ENCODE measurements at places on chromosomes 3 and 15.

DNA sequence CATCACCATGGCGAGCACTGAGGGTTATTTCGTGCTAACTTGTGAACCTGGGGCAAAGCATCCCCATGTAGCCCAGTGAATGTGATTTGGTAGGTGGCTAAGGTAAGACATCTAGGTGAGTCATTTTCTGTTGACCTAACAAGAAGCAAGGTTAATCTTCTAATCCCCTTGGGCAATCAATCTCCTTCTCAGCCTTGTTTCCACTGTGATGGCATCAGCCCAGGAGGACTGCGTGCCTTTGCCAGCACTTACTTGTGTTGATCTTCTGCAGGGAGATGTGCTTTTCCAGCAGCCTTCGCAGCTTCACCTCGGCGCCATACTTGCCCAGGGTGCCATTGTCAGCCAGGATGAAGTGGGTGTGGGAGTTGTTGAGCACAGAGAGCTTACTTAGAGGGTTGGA is 35.7 kb downstream of the TRPM1 start:
- DNase-seq, result no peak

- DNase-seq, result no peak
Measured at GRCh38 chr3:134883697-134884385, 88.8 kb downstream of the EPHB1 start.

DNA sequence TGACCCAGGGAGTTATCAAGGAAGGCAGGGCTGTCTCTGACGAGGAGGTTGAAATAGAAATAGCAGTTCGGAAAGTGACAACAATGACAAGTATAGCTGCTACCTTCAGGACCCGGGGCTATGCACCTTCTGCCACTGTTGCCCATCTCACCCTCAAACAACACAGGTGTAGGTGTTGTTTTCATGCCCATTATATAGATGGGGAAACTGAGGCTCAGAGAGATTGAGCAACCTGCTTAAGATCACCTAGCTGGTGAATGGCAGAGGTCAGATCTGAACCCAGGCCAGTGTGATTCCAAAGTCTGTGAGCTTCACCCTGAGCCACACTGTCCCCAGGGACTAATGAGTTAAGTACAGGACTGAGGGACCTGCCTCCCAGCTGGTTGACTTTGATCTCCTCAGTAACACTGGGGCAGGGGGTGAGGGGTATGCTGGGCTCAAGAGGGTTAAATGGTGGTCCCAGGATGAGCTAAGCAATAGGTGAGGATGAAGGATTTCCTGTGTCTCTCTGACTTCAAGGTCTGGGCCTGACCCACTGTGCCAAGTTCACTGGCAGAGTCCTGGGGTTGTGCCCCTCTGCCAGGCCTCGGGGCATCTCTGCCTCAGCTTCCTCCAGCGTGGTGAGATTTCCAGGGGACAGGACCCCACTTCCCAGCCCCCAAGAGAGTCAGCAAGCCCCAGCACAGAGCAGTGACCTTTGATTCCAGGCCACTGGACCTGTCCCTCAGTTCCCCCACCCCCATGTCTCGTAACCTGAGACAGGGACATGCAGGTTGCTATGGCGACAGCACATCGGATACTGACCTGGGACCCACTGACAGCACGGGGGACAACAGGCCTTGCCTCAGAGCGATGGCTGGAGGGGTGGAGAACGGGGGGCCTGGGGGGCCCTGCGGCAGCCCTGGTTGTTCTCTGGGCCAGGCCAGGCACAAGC is 35.0 kb downstream of the ATP2B2 start:
- no peak for DNase-seq

DNA sequence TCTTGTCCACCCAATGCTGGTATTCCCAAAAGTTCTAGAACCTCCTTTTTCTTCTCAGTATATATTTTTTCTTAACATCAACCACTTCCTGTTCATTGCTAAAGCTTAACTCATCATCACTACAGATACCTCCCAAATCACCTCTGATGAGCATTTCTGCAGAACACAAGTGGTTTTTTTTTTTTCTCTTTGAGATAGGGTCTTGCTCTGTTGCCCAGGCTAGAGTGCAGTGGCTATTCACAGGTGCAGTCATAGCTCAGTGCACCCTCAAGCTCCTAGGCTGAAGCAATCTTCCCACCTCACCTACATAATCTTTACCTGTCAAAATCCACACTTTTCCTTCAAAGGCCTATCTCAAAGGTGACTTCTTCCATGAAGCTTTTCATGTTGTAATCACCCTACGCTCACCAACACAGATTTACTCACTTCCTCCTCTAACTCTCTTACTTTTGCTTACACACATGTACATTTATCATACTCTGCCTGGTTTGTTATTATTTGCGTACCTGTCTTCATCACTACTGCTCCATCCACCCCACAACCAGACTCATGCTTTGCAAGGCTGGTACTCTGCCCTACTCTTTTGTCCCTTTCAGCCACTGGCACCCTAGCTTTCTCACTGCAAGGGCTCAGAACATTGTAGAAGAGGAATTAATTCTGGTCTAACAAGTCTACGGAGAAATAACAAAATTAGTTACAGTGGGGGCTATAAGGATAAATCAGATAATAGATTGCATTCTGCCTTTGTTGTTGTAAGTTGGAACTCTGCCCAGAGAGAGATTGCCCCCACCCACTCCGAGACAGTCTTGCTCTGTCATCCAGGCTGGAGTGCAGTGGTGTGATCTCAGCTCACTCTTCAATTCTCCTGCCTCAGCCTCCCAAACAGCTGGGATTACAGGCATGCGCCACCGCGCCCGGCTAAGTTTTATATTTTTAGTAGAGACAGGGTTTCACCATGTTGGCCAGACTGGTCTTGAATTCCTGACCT is 27.5 kb downstream of the HERC1 start:
- DNase-seq, result no peak

DNA sequence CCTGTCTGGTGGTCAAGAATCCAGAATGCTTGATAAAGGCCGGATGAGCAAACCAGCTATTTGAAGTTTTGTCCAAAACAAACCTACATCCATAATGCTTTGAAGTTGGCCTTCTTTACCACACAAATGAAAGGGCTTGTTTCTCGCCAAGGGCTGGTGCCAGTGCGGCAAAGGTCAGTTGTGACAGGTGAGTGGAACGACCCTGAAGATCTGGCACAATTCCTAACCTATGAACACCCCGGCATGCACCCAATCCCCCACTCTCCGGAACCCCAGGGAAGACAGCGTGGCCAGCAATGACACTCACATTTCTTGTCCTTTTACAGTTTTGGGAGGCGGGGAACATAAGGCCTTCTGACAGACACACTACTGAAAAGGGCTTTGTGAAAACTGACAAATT is 90.6 kb downstream of the ATP10A start:
- DNase-seq, result no peak

GRCh38 chr3:184289426-184289938 is 9.6 kb upstream of the PSMD2 start:
- peak; percentile 76 for DNase-seq

DNA sequence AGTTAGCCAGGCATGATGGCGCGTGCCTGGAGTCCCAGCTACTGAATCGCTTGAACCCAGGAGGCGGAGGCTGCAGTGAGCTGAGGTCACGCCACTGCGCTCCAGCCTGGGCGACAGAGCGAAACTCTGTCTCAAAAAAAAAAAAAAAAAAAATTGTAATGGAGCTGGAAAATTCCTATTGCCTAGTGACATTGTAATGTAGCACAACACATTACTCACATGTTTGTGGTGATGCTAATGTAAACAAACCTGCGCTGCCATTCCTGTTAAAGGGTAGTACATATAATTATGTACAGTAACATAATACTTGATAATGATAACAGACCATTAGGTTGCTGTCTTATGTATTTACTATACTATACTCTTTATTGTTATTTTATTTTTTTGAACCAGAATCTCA is 39.1 kb downstream of the KNL1 start:
- DNase-seq, result no peak

DNA sequence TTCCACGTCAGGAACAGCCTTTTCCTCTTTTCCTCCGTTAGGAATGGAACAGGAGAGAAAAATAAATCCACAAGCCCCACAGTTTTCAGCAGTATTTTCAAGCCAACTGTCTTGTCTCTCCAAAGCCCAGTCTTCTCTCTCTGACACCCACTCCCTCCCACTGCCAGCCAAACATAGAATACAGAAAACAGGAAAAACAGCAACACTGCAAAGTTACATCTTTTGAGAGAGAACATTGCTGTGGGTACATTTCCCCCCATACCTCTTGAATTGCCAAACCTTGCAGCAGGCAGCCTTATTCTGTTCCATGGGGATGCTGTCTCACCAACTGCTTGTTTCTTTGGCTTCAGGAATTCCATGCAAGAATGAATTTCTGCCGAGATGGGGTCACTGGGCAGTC is 355.7 kb upstream of the UMPS start:
- DNase-seq, result no peak

- DNase-seq, result no peak
Measured at GRCh38 chr3:12830785-12831156, 10.6 kb downstream of the RPL32 start.

DNA sequence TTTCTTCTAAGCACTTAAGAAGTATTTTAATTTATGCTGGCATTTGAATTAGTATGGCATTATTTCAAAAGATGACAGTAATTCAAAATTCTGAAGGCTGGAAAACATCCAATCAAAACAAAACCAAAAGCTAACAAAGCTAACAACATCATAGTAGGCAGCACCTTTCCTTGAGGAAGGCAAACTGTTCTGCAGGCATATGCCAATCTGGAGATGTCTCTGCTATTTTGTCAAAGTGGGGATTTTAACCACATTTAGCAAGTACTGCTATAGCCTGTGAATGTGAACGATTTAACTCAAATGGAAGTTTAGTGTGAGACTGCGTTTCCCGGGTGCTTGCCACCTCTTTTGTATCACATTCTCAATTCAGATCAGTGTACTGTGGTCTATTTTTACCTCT is 16.7 kb upstream of the GABRA5 start:
- DNase-seq, result no peak

- DNase-seq, result no peak
Measured at GRCh38 chr3:15977090-15977489, 179.3 kb upstream of the ANKRD28 start.

DNA sequence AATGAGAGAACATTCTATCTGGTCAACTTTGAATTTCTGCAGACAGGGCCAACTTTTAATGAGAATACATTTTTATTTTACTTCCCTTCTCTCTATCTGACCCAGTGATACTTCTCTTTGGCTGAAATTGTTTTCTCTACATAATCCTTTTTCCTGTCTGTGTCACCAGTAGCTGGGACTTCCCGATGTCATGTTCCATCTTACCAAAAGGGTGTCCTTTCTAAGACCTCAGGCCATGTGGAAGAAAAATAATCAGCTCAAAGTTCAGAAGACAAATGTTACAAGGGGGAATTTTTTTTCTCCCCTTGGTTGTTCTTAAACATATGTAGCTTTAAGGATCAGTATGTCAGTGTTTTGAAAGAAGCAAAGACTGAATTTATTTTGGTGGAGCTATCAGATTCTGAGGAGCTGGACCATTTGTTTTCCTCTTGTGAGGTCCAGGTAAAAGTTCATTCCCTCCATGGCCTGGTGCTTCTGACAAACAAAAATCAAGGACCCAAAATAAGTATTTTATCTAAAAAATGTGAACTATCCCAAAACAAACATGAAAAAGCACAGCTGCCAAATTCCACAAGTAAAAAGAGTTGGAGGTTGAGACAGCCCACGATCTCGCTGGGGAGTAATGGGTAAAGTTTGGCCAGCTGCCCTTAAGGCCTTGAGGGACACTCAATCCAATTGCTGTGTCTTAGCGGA is 859.4 kb upstream of the NR2F2 start:
- DNase-seq, result no peak

GRCh38 chr3:111538111-111538510 is 3.9 kb upstream of the CD96 start:
- no peak for DNase-seq

- DNase-seq, result peak; percentile 92
Measured at GRCh38 chr3:185253645-185254410, at the start of gene EHHADH. Gene EHHADH, minus strand, starts transcription at chr3:185254049. Its CDS starts 27 bp downstream, at chr3:185254022.

- DNase-seq, result no peak
Measured at GRCh38 chr3:139611528-139611927, 66.2 kb downstream of the NMNAT3 start.

- DNase-seq, result peak; percentile 44
Measured at GRCh38 chr15:29821416-29822099, 710 bp downstream of the TJP1 start.

DNA sequence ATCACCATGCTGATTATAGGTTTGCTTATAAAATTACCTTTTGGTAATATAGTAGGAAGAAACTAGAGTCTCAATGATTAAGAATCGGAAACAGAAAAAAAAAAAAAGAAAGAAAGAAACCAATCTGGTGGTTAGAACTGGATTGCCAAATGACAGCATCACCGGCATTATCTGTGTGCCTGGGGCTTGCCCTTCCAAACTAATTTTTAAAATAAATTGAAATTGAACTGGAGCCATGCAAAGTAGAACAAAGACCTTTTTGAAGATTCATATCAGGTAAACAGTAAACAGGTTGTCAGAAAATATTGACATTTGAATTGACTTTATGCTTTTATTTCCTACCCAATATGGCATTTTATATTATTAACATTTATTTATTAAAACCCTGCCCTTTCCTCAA is 11.2 kb upstream of the CPB1 start:
- DNase-seq, result peak; percentile 37

DNA sequence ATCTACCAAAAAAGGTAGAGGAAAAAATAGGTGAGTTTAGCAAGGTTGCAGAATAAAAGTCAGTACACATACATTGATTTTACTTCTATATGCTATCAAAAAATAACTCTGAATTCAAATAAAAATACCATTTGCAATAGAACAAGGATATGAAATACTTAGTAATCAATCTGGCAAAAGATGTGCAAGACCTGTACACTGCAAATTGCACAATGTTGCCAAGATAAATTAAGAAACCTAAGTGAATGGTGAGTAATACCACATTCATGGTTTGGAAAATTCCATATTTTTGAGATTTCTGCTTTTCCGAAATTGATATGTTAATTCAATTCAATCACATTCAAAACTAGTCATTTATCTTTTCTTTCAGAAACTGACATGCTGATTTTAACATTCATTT is 464.8 kb downstream of the EPHA3 start:
- DNase-seq, result no peak

- peak; percentile 99 for DNase-seq
Measured at GRCh38 chr3:160399125-160400029, at the start of the genes IFT80 and SMC4. Gene IFT80, minus strand, starts transcription at chr3:160399225. Its CDS starts 14,625 bp downstream, at chr3:160384600. Gene SMC4, plus strand, starts transcription at chr3:160399650. Its CDS starts 1,177 bp downstream, at chr3:160400827.

DNA sequence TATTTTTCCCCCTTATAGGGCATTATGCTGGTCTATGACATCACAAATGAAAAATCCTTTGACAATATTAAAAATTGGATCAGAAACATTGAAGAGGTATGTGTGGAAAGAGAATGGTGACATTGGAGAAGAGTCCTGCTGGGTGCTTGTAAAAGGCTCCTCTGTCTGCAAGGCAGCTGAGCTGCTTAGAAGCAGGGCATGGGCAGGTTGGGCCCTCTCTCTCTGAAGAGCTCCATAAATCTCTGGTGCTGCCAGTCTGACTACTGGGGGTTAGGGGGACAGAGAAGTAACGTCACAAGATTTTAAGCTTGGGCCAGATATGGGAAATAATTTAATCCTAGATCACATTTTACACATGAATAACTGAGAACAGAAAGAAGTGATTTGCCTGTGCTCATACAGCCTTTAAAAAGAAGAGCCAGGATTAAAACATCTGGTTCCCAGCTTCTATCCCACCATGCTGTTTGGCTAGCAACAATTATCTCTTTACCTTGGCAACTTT is 21.9 kb upstream of the APH1B start:
- no peak for DNase-seq

- no peak for DNase-seq
Measured at GRCh38 chr3:38545983-38546382, 49.8 kb downstream of the EXOG start.

GRCh38 chr15:35141743-35142471 is 56.8 kb upstream of the NANOGP8 start:
- no peak for DNase-seq

GRCh38 chr15:42408178-42408577 is 48.9 kb downstream of the CAPN3 start:
- DNase-seq, result no peak

GRCh38 chr15:23539892-23540291 is 25.6 kb upstream of the MKRN3 start:
- no peak for DNase-seq
